Kidney epithelial cell (primary cell): ENCODE measurements at places on chromosomes 3 and 15.

GRCh38 chr3:21704796-21705195 is 46.2 kb downstream of the ZNF385D start:
- DNase-seq = no peak

DNA sequence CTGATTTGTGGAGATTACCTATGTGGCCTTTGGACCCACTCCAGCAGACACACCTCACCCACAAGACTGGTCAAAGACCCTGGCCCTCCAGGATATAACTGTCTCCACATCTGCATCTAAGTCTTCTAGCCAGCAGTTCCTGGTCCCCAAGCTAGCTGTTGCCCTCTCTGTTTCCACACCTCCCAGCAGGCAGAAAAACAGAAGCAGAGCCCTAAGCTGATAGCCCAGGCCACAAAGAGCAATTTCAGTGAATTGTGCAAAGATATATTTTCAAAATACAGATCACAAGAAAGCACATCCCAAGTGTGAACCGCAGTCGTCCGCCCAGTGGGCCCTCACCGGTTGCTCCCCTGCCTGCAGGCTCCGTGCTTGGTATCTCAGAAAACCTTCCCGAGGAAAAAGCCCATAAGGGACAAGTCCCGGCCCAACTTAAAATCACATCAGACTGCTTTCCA is 2.6 kb downstream of the TNIK start:
- DNase-seq = no peak

DNA sequence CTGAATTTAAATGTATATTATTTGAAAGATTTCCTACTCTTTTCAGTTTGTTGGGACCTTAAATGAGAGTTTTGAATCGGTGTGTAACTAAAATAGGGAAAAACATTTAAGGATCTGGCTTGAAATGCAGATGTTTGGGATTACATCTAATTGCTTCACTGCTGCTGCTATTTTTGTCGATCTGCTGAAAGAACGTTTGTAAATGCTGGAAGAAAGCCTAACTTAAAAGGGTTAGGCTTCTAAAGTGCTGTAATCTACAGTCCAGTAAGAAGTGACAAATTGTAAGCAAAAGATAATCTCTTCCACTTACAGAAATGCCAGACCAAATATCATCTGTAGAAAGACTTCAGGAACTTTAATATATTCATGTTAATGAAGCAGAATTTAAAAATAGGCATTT is 691.6 kb downstream of the ZNF385D start:
- no peak for DNase-seq

DNA sequence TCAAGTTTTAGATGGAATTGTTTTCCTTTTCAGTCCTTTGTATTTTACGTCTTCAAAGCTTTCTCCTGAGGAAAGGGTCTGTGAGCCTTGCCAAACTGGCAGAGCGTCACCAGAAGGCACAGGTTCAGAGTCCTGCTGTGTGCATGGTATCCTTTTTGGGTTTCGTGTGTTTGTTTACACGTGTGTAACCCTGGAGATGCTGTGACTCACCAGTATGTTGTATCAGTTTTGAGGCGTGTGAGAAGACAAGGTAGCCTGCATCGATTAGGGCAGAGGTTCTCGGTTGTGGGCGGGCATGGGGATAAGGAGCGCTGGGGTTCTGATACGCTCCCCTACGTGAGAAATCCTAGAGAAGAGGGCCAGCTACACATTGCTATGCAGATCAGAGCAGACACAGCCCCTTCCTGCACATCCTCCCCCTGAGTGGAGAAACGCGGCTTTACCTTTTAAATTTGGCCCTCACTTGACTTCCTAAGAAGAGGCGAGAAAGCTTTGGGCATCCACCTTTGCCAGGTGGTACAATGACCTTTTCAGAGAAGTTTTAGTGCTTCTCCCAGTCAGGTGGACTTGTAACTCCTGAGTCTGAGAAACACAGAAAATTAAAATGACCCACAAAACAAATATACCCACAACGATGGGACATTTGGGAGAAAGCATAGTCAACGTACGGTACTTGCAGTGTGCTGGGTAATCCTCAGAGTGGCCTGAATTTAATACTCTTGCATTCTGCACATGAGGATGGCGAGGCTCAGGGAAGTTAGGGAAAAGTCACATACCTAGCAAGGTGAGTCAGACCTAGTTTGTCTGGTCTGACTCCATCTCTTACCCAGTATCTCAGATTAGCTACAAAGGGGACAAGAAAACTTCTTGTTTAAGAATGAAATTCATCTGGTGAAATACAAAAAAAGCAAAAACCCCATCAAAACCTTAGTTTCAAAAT is 38.1 kb downstream of the TRAK1 start:
- DNase-seq = no peak

DNA sequence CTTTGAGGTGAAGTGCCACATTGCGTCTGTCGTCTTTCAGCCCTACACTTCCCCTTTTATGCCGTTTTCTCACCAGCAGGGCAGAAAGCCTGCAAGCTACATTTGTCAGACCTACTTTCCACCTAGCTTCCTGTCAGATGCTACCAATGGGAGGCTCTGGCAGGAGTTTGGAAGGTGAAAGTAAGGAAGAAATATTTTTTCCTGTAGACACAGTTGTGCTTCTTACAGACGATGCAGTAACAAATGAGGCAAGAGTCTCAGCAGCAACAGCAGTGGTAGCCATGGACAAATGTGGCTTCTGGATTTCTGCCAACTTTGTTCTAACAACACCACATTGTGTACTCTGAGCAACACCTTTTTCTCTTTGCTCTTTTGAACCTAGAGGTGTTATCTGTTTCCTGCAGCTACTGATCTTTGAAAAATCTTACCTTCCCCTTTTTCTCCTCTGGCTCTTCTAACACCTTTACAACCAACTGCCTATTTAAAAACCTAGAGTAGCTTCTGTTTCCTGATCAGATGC is 70.6 kb upstream of the STT3B start:
- DNase-seq = no peak

DNA sequence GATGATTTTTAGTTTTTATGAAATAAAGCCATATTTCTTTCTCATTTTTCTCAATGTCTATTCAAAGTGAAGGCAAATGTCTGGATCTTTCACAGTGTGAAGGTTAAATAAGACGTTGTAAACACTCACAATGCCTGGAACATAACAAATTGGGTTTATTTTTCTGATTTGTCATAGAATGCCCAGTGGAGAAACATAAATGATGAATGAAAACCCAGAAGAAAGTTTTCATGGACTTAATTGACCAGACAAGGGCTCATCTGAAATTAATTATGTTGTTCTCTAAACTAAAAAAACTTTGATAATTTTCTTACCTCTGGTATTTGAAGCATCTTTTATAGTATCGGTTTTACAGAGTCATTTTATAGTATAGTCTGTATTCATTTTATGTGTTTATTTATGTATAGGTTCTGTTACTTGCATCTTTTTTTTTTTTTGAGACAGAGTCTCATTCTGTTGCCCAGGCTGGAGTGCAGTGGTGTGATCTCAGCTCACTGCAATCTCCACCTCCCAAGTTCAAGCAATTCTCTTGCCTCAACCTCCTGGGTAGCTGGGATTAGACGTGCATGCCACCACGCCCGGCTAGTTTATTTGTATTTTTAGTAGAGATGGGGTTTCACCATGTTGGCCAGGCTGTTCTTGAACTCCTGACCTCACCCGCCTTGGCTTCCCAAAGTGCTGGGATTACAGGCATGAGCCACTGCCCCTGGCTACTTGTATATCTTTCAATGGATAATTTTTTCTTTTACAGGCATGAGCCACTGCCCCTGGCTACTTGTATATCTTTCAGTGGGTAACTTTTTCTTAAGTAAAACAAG is 15.1 kb upstream of the BNIP2 start:
- DNase-seq = no peak

GRCh38 chr3:53970661-53971060 is 79.0 kb upstream of the SELENOK start:
- no peak for DNase-seq

GRCh38 chr15:67091980-67092677 is 26.7 kb downstream of the SMAD3 start:
- no peak for DNase-seq

- no peak for DNase-seq
Measured at GRCh38 chr3:38343797-38344594, 2.6 kb upstream of the XYLB start.

- no peak for DNase-seq
Measured at GRCh38 chr3:9553021-9553947, at the start of gene LHFPL4. TSS of gene LHFPL4 (minus strand) at chr3:9553822. CDS start at chr3:9552679, 1,143 bp downstream.

DNA sequence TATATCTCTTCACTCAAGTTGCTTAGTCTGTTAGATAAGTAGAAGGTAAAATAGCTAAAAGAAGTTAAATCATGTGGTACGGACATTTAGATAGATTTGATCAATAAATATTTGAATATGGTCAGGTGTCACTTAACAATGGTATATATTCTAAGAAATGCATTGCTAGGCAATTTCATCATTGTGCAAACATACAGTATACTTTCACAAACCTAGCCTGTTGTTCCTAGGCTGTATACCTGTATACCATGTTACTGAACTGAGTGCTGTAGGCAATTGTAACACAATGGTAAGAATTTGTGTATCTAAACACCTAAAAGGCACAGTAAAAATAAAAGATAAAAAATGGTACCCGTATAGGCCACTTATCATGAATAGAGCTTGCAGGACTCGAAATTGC is 112.8 kb upstream of the CGNL1 start:
- no peak for DNase-seq

DNA sequence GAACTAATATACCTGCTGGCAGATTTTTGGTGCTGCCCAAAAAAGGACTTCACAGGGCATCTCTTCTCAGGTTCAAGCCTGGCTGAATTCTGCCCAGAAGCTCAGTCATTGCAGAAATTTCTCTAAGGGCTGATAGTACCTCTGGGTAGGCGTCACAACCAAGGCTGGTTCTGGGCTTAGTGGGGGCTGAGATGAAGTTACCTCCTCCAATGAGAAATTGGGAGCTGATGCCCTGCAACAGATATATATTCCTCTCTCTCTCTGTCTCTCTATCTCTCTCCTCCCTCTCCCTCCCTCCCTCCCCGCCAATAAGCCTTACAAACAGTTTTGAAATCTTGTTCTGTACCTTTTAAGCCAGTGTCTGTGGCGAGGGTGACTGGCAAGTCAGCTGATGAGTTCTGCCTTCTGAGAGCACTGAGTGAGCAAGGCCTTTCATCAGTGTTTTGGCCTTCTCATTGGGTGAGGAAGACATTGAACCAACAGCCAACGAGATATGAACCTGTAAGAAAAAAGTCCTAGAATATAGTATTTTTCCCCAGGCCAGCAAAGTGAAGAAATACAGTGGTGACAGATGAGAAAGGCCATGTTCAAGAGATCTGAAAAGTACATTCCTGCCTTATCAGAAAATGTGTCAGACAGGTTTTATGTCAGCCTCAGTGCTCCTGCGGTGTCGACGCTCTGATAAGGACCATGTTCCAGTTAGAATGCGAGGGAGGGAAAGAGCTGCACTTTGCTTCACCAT is 45.5 kb downstream of the TMEM39A start:
- no peak for DNase-seq

- no peak for DNase-seq
Measured at GRCh38 chr3:30567139-30567753, 39.2 kb upstream of the TGFBR2 start.

DNA sequence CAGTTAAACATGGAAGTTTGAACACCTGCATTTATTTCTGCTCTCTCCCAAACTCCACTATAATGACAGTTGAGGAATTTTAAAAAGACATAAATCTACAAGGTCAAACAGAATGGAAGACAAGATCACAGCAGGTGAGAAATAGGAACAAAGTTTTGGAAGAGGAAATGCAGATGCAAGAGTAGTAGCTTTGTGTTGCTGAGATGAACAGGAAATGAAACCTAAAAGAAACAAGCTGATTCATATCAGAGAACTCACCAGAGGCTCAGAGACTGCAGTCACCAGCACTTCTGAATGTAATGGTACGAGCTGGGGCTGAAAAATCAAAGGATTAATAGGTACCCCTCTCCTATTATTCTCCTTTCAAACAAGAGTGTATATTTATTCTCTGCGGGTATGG is 459.9 kb downstream of the RAP2B start:
- no peak for DNase-seq

DNA sequence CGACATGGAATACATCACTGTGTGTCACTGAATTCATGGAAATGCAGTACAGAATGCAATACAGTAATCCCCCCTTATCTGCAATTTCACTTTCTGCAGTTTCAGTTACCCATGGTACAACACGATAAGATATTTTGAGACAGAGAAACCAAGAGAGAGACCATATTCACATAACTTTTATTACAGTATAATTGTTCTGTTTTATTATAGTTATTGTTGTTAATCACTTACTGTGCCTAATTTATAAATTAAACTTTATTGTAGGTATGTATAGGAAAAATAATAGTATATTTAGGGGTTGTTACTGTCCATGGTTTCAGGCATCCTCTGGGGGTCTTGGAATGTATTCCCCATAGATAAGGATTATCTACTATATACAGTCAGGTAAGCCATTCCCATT is 61.8 kb downstream of the MBNL1 start:
- DNase-seq = no peak

DNA sequence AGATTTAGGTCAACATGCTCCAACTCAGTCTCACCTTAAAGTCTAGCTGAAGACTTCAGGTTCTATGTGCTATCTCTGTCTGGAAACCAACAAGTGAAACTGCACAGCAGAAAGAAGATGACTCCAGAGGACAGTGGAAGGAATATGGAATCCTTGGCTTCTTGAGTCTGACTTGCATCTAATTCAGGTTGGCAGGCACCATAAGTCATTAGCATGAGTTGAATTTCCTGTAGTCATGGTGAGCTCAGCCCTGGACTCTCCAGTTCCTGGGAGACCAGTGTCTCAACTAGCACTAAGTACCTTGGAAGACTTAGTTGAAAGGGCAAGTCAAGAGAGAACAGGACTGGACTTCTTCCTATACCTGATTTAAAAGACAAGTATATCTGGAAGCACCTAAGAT is 129.7 kb downstream of the DTWD1 start:
- DNase-seq = no peak

GRCh38 chr3:70042641-70043040 is 43.1 kb downstream of the SAMMSON start:
- DNase-seq = no peak

GRCh38 chr3:129723558-129724324 is 117.3 kb upstream of the PLXND1 start:
- peak; percentile 19 for DNase-seq

DNA sequence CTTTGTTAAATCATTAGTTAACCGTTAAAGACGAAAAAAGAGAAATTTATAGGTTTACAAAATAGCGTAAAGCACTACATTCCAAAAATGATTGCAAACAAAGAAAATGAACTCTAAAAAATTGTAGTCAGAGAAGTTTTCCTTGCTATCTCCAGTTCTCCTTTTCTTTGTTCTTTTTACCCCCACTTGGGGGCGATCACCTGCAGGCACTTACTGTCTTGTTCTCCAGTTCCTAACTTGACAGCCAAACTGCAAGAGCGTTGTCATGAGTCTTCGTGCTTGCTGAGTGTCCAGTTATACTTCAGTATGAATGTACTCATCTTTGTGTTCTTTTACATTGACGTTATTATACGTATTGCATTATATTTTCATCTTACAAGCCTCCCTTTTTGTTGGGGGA is 54.5 kb downstream of the CHD2 start:
- no peak for DNase-seq
